Chondrocyte (in vitro differentiated cells): ENCODE measurements at places on chromosomes 2 and 18. TPM values are rescaled to one million over a fixed set of nuclear protein-coding genes. Genes with fewer than 3 reads are reported as not detected.

DNA sequence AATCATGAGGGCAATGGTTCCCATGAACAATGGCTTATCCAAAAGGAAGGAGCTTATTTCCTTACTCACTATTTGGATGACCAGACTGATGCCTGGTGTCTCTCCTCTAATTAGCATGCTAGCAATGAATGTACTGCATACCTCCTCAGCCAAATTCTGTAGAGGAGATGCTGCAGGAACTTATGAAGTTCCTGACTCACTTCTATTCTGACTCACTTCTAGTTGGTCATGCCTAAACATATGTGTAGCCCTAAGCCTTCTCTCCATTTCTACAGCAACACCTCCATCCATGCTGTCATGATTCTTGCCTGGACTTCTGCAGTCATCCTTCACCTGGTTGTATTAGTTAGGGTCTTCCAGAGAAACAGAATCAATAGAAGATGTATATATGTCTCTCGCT is 59.9 kb upstream of the MRPS9 start:
- no peak for DNase-seq

GRCh38 chr2:21310493-21310892 is 186.7 kb downstream of the TDRD15 start:
- DNase-seq = no peak

GRCh38 chr18:57991552-57991951 is 52.5 kb upstream of the NEDD4L start:
- no peak for DNase-seq

DNA sequence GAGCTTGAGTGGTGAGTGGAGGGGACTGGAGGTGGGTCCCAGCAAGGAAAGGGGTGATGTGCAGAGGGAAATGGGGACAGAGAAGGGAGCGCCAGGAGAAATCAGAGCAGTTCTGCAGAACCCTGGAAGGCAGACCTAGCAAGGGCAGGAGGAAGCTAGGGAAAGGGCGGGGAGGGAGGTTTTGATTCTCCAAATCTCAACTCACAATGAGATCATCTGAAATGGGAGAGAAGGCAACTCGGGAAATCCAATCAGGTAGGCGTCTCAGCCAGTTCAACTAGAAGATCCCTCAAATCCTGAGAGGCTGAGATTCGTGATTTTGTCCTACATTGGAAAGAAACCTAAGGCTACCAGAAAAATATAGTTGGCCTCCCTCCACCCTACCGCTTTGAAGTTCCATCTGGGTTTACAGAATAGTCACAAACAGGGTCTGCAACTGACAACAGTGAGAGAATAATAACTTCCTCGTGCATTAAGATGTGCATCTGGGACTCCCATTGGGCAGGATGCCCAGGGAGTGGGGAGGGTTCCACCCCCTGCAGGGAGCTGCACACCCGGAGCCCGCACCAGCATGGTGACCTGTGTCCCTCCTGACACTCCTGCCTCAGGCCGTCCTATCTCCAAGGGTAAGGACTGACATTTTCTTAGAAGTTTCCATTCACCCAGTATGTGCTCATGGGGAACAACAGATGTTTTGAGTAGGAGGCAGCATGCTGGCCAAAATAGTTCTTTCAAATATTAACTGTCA is 113.3 kb upstream of the ODC1 start:
- DNase-seq = no peak

DNA sequence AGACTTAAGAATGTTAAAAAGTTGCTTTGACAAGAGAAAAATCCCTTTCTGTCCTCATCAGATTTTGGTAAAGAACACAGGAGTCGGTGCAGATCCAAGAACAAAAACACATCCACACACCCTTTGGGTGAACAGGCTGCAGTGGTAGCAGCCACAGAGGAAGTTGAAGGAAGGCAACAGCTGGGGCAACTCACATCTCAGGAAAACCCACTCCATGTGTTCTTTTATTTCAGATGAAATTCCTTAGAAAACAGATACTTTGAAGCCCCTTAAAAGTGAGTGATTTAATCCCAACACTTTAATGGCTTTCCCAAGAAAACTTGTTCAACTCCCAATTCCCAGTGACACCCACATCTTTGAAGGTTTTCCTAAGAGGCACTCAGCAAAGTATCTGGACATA is 271.3 kb downstream of the ICOS start:
- no peak for DNase-seq

DNA sequence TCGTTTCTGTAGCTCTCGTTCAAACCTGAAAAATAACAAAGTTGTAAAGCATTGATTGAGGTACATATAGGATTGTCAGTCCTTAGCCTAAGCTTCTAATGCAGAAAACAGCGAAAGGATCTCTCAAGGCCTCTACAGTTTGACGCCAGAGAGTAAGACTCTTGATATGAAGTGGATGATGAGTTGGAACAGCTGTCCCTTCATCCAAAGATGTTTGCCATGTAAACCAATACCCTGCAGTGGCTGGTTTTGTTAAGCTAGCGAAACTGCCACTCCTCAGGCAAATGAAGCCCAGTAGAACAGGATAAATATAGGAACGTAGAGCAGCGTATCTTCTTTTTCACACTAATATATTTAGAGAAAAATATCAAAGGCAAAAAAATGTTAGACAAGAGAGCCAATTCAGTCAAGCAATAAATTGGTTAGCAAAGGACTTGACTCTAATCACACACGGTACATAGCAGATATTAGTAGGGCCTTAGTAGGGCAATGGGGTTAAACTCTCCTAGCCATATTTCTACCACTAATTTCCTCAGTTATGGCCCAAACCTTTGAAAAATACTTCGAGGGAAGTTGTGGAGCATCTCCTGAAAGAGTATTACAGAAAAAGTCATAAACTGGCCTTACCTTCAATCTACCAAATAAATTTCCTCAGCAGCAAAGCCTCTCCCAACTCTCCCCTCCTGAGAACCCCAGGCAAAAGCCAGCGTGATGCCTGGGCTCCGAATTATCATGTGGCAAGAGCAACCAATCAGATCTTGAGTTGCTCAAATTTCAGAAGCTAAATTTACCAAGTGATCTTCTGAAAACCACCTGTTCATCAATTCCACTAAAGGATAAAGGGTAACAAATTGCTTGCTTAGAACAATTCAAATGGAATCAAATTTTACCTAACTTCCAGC is at the start of gene NEB:
Gene NEB (minus strand): TSS at position 706 of the 902 bp plus-strand sequence. CDS start 1,320 bp downstream, outside the sequence.
- no peak for DNase-seq

GRCh38 chr2:13542642-13543041 is 825.9 kb downstream of the TRIB2 start:
- DNase-seq = no peak

- DNase-seq = no peak
Observed at GRCh38 chr2:220297093-220297492, 669.7 kb downstream of the SLC4A3 start.

DNA sequence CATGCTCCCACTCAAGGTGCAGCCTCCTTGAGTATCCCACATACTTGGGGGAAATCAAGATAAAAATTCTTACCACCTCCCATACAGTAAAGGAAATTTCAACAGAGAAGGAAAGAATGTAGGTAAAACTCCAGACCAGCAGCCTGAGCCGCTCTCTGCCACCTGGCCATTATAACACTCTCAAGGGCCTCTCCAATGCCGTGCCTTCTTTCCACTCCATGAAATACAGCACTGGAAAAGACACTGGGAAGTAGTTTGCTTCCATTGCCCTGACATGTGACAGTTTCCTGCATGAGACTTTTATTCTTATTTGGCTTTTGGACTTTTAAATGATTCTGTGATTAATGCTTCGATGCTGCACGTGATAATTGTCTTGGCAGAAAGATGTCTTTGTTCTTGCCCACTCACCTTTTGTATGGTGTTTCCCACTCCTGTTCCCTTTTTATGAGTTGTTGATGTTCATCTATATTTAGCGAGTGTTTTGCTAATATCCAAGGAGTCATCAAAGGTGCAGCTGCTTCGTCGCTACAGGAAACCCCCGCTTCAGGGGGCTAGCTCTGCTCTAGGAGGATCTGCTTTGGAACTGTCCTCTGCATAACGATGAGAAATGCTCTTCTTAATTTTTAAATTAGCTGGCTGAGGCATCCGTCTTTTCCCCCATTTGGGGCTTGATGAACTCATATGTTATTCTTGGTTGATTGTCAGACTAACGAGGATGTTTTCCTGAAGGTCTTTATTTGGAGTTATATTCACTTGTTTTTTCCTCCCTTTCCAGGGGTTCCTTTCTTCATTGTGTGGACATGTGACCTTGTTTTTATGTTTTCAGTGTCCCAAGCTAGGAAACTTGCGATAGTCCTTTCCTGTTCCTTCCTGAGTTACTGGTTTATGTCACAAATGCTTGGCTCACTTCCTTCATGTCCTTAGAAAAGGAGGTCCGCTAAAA is 179.4 kb downstream of the TXNL1 start:
- no peak for DNase-seq

DNA sequence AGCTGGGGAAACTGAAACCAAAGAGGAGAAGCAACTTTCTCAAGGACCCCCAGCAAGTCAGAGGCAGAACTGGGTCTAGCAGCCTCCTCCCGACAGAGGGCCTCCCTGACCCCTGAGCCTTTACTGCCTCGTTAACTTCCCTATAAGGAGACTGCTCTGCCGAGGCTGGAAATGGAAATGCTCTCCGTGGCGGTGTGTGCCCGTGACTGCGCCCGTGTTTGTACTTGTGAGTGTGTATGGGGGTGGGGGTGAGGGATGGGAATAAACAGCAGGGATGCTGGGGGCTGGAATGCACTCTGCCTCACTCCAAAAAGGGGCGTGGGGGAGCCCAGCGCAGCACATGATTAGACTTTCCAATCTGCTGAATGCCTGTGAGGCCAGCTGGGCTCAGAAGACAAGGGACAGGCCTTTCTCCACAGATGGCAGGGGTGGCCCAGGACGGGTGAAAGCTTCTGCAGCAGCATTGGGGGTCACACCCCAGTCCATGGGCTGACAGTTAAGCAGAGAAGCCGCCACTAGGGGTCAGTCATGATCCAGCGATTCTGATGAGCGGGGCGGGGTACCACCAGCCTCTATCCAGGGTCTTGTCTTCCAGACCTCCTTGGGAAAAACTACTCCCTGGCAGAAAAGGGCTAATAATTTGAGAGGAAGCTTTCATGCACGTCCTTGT is 26.8 kb downstream of the MPHOSPH10 start:
- DNase-seq = no peak

The MBOAT2 gene
- total RNA-seq = 34.4 to 40.2 TPM (median 35.6 TPM) in 3 replicates

The FIGN gene
- total RNA-seq = 11.8 to 23.4 TPM (median 12.1 TPM) in 3 replicates

The ERBB4 gene
- 0.77 to 4.1 TPM (median 1.3 TPM) in 3 replicates for total RNA-seq

The CCDC150 gene
- total RNA-seq = 3.1 to 6.0 TPM (median 3.6 TPM) in 3 replicates

The EMX1 gene
- total RNA-seq = not detected in 3 replicates

The ERICH2 gene
- total RNA-seq = 2.1 to 2.6 TPM in 2 of 3 replicates, not detected in the other
